ENCODE measurements at places on chromosomes 4 and X.

DNA sequence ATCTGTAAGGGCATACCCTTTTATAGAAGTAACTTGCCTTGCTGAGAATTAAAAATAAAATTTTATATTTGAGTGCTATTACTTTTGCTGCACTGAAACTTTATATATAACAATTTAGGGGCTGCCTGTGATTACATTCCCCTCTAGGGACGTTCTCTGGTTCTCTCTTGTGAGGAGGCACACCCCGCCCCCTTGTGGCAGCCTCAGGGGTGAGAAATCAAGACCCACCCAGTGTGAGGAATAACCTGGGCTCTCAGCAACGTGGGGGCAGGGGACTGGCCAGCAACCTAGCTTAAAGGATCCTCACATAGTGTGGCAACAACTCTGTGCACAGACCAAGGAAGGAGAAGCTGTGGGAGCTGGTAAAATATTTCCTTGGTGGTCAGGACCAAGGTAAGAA is 43.7 kb downstream of the MAGEA9 start:
- DNase-seq: no peak

DNA sequence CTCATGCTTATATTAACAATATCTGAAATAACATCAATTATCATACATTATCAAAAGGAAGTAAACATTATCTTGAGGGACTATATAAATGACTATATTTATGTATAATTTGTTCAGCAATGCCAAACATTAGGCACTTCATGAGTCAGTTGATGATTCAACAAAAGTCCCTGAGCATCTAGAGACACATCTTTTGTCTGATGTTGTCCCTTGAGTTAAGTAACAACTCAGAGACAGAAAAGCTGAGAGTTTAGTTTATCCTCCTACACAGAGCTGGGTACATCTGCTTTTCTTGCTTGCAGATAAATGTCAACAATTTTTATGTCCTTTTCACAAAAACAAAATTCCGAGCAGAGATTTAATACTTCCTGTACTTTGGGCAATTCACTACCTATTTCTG is 311.1 kb downstream of the INPP4B start:
- DNase-seq: no peak

GRCh38 chr4:141541851-141542250 is 94.5 kb upstream of the IL15 start:
- no peak for DNase-seq

DNA sequence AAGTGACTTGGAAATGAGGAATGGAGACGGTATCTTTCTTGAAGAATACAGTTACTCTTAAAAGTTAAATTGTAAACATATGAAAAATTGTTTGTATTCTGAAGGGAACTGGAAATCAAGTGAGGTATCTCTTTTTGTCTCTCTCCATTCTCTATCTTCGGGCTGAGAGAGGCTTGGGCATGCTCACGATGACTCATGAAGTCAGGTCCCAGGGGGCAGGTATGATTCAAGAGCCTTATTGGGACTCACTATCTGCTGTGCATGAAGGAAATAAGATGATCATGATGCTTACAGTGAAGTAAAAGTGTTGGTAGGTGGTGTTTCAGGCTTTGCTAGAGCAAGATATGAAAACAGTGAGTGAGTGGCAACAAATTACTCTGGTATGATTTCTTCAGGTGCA is 200.4 kb upstream of the PITX2 start:
- no peak for DNase-seq

- DNase-seq: peak; percentile 32
Measured at GRCh38 chrX:119516157-119516702, 48.0 kb downstream of the SLC25A5 start.

DNA sequence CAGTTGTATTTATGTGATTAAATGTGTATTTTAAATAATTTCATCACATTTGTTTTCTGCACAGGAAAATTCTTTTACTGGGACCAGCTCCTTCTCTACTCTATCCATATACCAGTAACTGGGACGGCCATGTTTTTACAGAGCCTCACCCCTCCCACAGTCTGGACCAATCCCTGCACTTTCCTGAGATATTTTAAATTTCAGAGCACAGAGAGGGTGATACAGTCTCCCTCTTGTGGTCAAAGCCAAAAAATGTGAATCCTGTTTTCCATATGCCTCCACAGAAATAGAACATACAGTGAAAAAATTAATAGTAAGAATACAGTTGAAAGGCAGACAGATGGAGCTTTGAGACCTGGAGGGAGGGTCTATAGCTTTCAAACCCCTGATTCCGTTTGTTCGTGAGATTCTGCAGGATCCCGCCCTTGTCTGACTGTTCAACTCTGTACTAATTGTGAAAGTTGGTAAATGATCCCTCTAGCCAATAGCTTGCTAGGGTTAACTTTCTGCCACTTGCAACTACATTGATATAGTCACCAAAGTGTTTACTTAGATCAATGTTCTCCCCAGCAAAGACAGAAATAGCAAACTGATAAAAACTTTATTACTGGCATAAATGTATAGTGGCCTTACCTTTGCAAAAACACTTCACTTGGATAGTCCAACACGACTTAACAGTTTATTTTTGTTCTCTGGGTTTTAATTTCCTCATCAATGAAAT is 172.2 kb downstream of the PPARGC1A start:
- no peak for DNase-seq

GRCh38 chr4:148074462-148074861 is 342.6 kb downstream of the ARHGAP10 start:
- DNase-seq: no peak

DNA sequence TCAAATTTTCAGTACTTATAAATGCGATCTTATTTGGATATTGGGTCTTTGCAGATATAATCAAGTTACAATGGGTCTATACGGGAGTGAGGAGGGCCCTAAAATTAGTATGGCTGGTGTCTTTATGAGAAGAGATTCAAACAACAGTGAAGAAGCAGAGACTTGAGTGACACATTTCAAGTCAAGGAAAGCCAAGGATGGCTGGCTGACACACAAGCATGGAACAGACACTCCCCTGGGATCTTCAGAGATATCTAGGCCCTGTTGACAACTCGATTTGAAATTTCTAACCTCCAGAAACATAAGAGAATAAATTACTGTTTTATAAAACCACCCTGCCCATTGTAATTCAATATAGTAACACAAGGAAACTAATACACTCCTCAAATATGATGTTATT is 1886.0 kb upstream of the PCDH7 start:
- no peak for DNase-seq

- peak; percentile 83 for DNase-seq
Measured at GRCh38 chr4:169270810-169271691, at the start of gene SH3RF1. Gene SH3RF1, minus strand, starts transcription at chr4:169270956. Its CDS starts 1,744 bp downstream, at chr4:169269212.

GRCh38 chrX:150036181-150036580 is 97.9 kb upstream of the EOLA2 start:
- DNase-seq: peak; percentile 47

GRCh38 chr4:69054578-69055200 is 41.6 kb upstream of the UGT2B7 start:
- DNase-seq: no peak

- no peak for DNase-seq
Measured at GRCh38 chr4:38366456-38366855, 297.5 kb upstream of the KLF3 start.

DNA sequence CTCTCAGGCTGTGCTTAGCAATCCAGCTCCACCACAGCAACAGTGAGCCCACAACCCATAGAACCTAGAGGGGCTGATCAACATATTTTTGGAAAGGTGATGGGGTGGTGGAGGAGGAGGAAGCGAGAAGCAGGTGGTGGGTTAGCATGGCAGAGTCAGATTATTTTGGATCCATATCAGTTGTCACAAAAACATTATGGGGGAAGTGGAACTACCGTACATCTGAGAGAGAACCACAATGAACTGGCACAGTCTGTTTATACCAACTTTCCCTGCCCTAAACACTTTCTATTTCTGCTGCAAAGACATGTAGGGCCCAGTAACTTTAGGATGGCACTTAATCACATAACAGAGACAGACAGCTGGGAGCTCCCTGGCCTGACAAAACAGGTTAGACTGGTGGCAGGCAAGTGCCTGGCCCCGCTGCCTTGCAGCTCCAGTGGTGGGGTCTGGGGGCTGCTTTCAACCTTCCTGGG is 4.3 kb downstream of the SLC9A7 start:
- DNase-seq: no peak

GRCh38 chr4:104394406-104395167 is 100.1 kb downstream of the CXXC4 start:
- DNase-seq: no peak

- DNase-seq: no peak
Measured at GRCh38 chrX:18701621-18702361, 5.7 kb upstream of the PPEF1 start.

GRCh38 chrX:11757719-11758399 is at the start of gene MSL3:
Gene MSL3, plus strand, starts transcription at chrX:11758237. Its CDS starts 27 bp downstream, at chrX:11758264.
- peak; percentile 25 for DNase-seq

DNA sequence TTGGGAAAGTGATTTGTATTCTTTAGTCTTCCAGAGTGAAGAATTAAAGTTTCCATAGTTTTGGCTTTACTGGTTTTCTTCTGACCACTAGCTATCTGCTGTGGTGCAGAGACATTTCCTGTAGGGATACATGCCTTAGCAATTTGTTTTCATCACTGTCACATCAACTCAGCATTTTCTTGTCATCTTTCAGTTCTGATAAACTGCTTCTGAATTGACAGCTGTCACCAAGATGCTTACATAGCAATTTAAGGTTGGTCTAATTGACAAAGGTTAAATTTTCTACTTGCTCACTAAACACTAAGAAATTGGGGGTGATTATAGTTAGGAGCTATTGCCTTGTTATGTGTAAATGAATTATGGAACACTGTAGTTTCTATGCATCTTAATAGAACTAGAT is 232.5 kb downstream of the TEX13A start:
- no peak for DNase-seq

DNA sequence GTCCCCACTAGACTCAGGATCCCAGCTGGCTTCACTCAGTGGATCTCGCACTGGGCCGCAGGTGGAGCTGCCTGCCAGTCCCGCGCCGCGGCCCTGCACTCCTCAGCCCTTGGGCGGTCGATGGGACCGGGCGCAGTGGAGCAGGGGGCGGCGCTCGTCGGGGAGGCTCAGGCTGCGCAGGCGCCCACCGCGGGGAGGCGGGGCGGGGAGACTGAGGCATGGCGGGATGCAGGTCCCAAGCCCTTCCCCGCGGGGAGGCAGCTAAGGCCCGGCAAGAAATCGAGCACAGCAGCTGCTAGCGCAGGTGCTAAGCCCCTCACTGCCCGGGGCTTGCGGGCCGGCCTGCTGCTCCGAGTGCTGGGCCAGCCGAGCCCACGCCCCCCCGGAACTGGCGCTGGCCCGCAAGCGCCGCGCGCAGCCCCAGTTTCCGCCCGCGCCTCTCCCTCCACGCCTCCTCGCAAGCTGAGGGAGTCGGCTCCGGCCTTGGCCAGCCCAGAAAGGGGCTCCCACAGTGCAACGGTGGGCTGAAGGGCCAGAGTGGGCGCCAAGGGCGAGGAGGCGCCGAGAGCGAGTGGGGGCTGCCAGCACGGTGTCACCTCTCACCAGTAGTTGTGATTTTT is 1038.0 kb downstream of the PCDH19 start:
- no peak for DNase-seq

GRCh38 chr4:77104791-77105540 is 29.2 kb upstream of the CCNI start:
- no peak for DNase-seq

DNA sequence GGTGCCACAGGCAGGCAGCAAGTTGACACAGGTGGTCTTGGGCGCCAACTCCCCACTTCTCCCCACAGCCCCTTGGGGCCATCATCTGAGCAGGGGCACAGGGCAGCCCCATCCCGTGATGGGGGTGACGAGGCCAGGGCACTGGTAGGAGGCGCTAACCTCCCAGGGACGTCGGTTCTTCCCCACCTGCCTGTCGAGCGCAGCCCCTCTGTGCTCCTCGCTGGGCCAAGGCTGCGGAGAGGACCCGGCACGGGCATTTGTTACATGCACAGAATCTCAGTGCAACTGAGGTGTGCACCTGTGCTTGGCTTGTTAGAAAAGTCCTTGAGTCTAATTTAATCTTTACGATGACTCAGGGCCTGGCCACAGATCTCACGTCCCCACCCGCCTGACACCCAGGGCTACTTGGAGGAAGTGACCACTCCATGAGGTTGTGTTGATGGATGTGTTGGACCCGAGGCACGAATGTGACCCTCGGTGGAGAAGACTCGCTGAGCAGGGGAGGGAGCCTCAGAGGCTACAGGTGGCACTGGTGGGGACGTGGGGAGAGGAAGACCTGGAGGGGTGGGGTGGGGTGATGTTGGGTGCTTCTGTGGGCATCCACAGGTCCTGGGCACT is 3.1 kb upstream of the SH3TC1 start:
- no peak for DNase-seq

- no peak for DNase-seq
Measured at GRCh38 chr4:55346851-55347255, 811 bp downstream of the SRD5A3 start.

DNA sequence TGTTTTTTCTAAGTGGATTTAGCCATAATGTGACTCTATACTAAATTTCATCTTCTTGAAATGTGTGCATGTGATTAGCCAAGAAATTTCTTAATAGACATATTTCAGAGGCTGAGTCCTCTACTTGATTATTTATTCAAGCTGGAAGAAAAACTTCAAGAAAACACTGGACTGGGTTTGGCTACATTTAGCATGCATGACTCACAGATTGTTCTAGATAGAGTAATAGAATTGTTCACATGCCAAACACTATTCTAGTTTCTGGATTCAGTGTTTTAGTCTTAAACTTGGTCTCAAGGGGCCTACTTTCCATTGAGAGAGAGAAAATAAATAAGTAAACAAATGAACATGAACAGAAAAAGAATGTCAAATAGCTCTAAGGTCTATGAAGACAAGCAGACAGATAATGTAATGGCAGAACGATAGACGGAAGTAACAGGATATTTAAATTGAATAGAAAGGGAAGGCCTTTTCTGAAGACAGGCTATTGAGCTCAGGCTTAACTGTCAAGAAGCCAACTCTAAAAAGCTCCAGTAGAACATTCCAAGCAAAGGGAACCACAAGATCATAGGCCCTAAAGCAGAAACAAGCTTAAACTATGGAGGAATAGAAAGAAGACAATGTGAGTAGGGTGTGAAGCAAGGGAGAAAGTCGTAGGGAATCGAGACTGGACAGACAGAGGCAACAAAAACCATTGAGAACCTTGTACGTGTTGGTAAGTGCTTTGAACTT is 104.6 kb downstream of the TMEM144 start:
- DNase-seq: peak; percentile 87

DNA sequence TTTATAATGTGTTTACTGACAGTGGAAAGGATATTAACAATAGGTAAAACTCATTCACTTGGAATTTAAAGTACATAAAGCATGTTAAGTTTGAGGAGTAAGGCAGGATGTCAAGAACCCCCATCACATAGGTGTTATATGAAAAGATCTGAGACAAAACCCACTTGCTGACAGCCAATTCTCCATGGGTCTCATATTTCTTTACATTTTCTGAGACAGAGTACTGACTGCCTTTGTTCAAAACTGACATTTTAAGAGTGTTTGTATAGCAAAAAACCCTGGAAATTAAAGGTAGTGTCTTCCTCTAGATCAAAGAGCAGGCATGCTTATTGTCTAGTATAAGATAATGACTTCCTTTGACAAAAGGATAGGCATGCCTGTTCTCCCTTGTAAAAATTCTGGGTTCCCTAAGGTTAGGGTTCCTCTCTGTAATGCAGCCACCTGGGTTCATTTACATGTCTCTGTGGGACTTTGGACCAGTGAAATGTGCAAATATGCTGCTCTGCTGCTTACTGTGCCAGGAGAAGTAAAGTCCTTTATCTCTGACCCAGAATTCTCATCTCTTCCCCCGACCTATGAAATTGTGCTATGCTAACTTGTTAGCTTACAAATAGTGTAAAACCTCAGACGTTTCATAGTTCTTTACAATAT is 123.6 kb downstream of the PCDH18 start:
- DNase-seq: no peak
